Fibroblast of lung (primary cell): ENCODE measurements at places on chromosomes 11 and 22. TPM values are rescaled to one million over a fixed set of nuclear protein-coding genes. Genes with fewer than 3 reads are reported as not detected.

The NLRP14 gene
- under 0.01 and 0.17 TPM in 2 replicates for total RNA-seq

The GLYATL1 gene
- total RNA-seq, result 0.33 TPM in 1 of 2 replicates, not detected in the other

The LMO1 gene
- total RNA-seq, result not detected in 2 replicates

The OR52I2 gene
- total RNA-seq, result not detected in 2 replicates

The CCDC179 gene
- not detected in 2 replicates for total RNA-seq

The GLYATL2 gene
- total RNA-seq, result 0.26 and 1.3 TPM in 2 replicates
